ENCODE measurements at places on chromosomes 3 and 15.

DNA sequence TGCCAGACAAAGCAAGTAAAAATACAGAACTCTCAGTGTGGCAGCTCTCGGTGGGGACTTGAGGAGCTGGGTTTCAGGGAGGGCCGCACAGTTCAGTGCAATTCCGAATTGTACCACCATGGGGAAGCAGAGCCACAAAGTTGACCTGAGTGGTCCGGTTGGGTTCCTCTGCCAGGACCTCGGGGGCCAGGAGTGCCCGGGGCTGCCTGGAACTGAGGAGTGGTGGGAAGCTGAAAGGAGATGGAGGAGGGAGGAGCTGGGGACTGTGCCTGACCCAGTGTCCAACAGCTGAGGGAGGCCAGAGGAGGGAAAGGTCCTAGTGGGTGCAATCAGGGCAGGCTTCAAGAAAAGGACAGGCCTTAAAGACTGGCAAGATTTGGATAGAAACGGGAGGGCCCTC, 32.2 kb upstream of the TRH start:
- peak; percentile 72 for DNase-seq

- no peak for DNase-seq
Observed at GRCh38 chr3:59257506-59257905, 207.7 kb upstream of the CFAP20DC start.

- DNase-seq = no peak
Observed at GRCh38 chr15:59814409-59814808, 125.3 kb upstream of the BNIP2 start.

- DNase-seq = peak; percentile 20
Observed at GRCh38 chr3:52633786-52634185, 51.9 kb downstream of the PBRM1 start.

GRCh38 chr3:48129921-48130320, 58.3 kb downstream of the CDC25A start:
- no peak for DNase-seq

GRCh38 chr15:65985387-65985786, 116.1 kb downstream of the RAB11A start:
- DNase-seq = no peak

- DNase-seq = peak; percentile 65
Observed at GRCh38 chr3:128969993-128970739, 23.7 kb downstream of the CFAP92 start.

DNA sequence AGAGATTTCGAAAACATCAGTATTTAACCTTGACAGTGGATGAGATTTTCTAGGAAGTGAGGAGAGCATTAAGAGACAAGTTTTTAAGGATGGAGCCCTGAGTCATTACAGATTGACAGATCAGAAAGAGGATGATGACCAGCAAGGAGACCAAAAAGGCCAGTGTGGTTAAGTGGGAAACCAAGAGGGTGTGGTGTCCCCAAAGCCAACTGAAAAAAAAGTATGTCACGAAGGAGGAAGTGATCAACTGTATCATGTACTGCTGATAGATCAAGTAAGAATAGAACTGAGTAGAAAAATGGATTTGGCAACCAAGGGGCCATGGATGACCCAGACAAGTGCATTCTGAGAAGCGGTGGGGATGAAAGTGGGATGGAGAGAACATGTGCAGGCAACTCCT, 491.8 kb downstream of the FHIT start:
- DNase-seq = no peak

DNA sequence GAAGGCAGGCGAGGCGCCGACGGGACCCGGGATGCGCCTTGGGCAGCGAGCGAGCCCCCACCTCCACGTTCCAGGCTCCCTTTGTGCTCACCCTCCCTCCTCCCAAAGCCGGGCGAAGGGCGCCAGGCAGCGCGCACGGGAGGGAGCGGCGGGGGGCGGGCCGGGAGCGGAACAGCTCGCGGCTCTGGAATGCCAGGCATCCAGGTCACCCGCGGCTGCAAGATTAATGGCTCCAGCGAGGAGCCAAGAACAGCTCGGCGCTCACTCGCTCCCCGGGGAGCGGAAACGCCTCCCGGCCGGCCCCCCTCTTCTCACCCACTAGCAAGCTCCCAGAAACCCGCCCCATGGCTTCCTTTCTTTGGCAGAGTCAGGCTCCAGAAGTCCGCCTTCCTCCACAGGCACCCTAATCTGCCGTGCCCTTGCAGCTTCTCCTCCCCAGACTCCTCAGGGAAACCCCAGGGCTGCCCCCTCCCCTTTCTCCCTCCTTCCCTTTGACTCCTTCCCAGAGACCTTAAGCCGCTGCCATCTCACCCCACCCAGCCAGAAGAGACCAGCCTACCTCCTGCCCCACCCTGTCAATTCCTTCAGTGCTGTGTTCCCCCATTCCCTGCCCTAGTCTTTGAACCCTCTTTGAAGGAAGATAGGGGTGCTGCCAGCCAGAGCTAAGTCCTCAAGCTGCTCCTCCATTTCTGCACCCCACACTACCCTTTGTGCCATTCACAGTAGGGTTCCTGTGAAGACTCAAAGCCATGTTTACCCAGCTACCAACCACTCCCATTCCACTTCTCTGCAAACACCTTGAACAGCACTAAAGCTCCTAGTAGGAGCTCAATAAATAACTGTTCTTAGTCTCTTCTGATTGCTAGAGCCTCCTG, 9.9 kb downstream of the AMOTL2 start:
- peak; percentile 98 for DNase-seq

DNA sequence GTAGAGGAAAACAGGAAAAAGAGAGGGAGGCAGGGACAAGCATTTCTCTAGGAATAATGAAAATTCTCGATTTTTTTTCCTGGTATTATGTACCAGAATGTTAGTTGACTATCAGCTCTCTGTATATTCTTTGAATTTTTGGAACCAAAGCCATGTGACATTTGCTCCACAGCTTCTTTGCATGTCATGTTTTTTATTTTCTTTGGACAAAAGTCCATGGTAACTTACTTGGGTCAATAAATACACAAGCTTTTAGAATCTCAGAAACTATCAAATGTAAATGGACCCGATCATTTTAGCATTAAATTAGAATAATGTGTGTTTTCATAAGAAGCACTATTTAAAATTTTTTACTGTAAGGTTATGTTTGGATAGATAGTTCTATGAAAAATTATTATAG, 320.5 kb downstream of the ZIC1 start:
- no peak for DNase-seq

GRCh38 chr15:87213626-87214025, 1042.9 kb downstream of the NTRK3 start:
- DNase-seq = no peak

- DNase-seq = peak; percentile 76
Observed at GRCh38 chr3:145094355-145094941, 1066.5 kb downstream of the PLOD2 start.

DNA sequence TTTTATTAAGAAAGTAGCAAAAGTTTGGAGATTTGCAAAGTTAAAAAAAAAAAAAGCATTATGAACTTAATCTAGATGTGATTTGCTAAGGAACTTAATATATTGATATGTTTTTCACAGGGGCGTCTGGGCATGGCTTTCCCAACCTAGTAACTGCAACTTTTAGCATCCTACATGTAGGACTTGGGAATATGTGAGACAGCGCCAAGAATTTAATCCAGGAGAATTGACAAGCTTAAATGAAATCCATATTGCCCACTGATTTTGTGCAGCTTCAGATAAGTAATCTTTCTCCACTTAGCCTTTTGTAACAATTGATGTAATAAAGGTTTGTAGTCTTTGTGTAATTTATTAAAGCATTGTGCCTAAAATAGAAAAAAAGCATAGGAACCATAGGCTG, 982 bp upstream of the GABPB1 start:
- DNase-seq = peak; percentile 32

- DNase-seq = peak; percentile 73
Observed at GRCh38 chr3:125194849-125195601, 17.5 kb downstream of the SLC12A8 start.

GRCh38 chr3:169085827-169086226, 577.7 kb downstream of the MECOM start:
- peak; percentile 95 for DNase-seq

DNA sequence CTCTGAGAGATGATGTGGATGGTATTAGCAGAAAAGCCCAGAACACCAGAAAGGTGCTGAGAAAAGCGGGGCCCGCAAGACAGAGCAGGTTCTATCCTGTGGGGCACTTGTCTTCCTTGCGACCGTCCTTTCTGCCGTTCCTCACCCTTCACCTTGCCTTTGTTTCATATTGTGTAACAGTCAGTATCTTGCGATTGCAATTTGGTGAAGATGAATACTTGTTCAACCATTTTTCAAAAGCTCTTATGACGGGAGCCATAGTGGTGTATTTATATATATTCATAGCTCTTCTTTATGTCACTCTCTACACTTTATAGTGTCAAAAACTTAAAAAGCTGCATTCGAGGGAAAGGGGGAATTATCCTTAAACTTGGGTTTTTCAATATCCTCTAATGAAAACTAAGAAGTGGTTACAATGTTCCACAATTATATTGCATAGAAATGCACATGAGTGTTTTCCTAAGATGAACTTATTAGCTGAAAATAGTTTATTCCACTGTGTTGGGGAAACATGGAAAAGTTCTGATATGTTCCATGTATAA, 797 bp downstream of the MAP3K13 start:
- no peak for DNase-seq

DNA sequence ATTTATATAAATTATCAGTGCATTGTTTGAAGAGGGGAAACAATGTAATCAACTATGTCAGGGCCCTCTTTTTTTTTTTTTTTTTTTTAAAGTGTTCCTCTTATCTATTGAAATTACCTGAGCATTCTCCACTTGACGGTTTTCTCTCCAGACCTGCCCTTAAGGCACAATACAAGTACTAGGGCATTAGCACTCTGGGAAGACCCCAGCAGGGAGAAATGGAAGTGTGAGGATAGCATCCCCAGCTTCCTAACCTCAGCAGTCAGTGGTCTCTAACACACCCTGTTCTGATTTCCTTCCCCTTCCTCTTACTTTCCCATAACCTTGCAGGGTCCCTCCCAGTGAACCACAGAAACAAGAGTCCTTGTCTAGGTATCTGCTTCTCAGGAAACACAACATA, 458.3 kb upstream of the ARL6 start:
- no peak for DNase-seq

DNA sequence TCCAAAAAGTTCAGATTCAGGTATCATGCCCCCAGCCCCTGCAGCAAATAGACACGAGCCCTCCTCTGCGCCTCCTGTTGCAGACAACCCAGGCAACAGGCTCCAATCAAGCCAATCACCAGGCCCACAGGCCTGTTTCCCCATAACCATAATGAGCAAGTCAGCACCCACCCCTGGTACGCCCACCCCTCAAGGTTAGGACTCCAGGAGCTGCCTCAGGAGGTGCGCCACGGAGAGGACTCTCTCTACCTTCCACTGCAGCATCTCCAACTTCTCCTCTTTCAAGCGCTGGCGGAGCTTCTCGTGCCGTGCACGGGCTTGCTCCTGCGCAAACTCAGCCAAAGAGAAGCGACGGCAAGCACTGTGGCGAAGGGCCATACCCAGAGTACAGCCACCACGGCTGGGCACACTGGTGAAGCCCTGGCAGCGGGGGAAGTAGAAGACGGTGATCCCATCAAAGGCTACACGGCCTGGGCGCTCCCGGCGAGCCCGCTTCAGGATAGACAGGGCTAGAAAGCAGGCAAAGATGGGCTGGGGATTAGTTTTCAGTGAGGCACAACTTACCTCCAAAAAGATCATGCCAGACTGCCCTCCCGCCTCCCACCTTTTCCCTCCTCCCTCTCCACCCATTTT, 8.5 kb downstream of the CSRNP1 start:
- DNase-seq = no peak

DNA sequence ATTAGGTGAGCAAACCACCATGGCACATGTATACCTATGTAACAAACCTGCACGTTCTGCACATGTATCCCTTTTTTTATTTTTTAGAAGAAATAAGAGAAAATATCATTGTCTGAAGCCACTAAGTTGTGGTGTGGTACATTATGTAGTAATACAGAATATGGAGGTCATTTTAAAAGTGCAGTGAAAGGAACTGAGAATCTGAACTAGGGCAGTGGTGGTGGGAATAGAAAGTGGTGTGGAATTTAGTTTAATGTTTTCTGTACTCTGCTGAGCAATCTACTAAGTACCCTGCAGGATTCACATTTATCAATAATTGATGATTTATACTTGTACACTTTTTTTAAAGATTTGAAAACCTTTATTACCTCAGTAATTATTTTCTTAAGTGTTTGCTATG, 283.5 kb downstream of the CHL1 start:
- no peak for DNase-seq

GRCh38 chr3:129432671-129433070, 4.2 kb upstream of the EFCAB12 start:
- DNase-seq = no peak

DNA sequence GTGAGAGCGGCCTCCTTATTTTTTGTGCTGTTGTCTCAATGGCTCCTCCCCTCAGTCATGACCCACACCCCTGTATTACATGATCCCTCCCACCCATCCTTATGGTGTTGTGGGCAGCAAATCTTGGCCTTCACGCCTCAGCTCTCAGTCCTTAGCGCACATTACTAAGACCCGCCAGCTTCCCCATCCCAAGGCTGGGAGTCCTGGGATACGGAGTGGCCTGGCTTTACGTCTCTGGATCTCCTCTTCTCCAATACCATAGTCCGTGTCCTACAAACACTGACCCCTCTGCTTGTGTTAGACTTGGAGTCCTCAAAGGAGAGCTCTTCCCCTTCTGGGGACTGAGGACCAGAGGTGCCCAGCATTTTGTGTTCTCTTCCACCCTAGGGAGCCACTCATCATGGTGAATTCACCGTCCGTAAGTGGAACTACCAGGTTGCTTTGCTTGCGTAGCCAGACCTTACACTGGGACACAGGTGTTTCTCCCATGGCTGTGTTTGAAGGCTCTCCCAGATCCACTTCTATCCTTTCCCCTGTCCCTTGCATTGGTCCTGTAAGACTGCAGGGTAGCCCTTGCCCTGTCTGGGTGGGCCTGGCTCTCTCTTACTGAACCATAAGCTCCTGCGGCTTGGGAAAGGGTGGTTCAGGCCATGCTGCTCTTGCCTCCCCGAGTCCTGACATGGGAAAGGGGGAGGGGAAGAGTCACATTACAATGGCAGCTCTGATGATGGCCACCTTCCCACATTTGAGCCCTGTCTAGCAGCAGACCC, 13.6 kb downstream of the GRM2 start:
- no peak for DNase-seq

DNA sequence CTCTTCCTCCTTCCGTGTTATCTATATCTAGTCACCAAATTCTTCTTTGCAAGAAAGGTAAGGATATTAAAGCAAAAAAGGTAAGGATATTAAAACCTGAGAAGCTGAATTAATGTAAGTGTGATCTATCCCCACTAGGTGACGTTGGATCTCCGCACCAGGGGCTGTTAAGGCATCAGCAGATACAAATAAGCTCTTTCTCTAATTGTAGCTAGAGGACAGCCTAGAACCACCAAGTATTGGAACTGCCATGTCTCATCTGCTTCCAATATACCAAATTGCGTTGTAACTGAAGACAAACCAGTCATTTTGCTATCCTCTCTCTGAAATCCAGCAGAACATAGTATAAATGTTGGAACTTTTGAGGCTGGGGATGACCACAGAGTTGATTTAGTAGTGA, 471.2 kb upstream of the TGFBR2 start:
- peak; percentile 66 for DNase-seq

- DNase-seq = peak; percentile 58
Observed at GRCh38 chr15:79849789-79850188, 47.0 kb downstream of the MTHFS start.

GRCh38 chr15:76185716-76186115, 125.6 kb downstream of the ETFA start:
- peak; percentile 91 for DNase-seq
